ENCODE measurements at places on chromosomes 2 and 18. TPM values are rescaled to one million over a fixed set of nuclear protein-coding genes. Genes with fewer than 3 reads are reported as not detected.

Gene ME2
- 57.8 TPM for total RNA-seq

DNA sequence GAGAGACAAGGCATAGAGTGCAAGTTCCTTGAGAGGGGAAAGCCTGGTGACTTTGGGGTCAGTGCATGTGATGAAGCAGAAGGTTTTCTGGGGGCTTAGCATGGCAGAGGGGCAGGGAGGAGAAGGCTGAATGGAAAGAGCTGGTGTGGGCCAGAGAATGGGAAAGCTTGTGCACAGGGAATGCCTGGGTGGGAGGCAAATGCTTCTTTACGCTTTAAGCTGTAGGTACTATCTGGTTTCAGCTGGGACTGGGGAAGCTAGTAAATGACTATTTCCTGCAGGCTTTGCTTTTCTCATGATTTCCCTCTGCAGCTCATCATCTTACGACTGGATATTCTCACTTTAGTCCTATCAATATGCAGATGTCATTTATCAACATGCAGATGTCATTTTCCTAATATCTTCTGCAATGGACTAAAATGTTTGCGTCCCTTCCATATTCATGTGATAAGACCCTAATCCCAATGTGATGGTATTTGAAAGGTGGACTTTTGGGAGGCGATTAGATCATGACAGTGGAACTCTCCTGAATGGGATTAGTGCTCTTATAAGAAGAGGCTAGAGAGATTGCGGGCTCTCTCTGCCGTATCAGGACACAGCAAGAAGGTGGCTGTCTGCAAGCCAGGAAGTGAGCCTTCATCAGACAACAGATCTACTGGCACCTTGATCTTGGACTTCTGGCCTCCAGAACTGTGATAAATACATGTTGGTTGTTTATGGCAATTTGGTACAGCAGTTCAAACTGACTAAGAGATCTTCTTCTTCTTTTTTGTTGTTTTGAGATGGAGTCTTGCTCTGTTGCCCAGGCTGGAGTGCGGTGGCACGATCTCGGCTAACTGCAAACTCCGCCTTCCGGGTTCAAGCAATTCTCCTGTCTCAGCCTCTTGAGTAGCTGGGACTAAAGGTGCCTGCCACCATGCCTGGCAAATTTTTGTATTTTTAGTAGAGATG, 50.1 kb downstream of the MYCN start:
- no peak for DNase-seq

DNA sequence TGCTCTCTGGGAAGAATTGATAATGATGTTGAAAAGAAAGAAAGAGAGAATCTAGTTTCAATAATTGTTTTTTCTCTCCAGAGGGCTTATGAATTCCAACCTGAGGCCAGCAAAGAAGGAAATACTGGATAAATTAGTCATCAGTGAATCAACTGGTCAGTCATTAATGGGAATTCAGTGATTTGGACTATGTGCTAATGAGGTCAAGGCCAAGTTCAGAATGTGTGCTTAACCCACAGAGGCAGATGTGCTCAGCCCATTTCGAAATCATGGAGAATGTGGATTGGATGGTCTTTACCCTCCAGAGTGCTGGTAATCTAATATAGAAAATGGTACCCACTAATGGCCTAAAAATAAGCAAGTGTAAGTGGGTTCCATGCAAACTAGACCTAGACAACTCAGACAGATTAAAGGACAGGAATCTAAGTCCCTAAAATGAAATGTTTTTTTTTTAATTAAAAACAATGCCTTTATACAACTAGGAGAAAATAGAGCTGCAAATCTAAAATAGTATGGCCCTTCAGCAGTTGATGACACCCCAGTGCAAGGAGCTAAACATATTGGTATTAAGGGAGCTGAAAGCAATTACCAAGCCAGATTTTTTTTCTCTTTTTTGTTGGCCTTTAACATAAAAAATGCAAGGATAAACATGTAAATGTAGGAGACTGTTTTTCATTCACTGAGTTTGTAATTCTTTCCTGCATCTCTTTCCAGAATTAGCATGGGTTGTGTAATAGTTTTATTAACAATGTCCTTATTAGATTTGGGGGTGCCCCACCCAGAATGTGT, 296.9 kb downstream of the SATB2 start:
- peak; percentile 66 for DNase-seq

GRCh38 chr2:105969552-105969951, 224.5 kb downstream of the UXS1 start:
- peak; percentile 20 for DNase-seq
